ENCODE measurements at places on chromosomes 6 and 20.

GRCh38 chr20:44035924-44036323 lies 121.3 kb downstream of the TOX2 start:
- no peak for DNase-seq

DNA sequence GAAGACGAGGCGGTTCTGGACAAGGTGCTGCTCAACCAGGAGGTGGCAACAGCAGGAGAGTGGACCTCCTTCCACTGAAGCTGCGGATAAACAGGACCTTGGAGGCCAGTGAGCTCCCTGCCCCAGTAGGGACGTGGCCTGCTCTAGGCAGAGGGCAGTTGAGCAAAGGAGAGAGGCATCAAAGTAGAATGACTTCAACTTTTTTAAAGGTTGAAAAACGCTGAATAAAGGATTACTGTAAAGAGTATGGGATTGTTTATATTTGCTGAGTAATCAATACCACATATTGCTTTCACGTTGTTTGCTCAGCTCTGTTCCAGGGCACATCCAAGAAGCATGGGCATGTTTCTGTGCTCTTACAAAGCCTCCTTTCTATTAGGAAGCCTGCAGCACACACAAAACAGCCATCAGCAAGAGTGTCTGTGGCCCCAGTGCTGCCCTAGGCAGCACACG lies 48.1 kb downstream of the ERMARD start:
- DNase-seq, result no peak

- no peak for DNase-seq
These were observed 7.2 kb downstream of the PEX3 start for GRCh38 chr6:143457563-143458359.

- DNase-seq, result no peak
These were observed 390.2 kb upstream of the FLRT3 start for GRCh38 chr20:14727485-14728150.

DNA sequence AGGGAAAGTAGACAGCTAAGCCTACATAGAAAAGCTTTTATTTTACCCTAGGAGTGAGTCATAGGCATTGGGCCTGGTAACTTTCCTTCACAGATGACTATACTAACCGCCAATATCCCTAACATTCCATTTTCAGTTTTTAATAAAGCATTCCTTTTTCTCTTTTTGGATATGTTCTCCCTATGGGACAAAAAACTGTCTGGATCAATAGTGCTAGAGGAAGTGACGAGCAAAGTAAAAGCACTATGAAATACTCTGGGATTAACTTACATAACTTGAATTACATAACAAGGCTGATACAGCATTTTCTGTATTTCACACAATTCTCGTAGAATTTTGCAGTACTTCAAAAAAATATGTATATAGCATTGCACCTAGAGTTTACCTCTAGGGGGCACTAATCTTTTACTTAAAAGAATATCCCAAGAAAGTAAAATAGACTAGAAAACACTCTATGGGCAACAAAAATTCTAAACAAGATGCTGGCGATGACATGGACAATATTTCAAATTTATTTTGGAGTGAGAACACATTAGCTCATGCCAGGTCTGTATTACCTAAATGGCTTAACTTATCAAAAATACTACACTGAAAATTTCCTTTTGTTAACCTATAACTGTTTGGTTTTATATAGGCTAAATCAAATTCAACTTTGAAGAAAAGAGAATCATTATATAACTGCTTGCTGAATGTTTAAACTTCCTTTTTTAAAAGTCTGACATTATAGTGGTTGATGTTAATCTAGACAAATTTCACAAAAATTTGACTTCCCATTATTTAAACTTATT lies 66.3 kb upstream of the DST start:
- DNase-seq, result no peak

- DNase-seq, result no peak
These were observed at the start of gene CTSZ for GRCh38 chr20:59006864-59007664. TSS of gene CTSZ (minus strand) at chr20:59007254. CDS start at chr20:59007128, 126 bp downstream.

DNA sequence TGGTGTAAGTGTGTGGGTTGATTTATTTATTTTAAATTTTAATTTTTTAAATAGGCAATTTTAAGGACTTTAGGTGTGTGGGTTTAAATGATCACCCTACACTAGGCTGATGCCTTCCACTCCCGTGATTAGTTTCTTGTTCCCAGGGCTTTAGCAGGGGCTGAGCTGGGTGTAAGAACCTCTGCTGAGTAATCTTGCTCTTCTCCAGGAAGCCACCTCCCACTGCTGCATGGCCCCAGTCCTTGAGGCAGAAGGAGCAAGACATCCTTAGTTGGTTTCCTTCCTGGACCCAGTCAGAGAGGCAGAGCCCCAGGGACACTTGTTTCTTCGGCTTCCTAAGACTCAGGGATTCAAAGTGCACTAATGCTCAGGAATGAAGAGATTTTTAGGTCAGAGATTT lies 19.8 kb upstream of the CDC5L start:
- DNase-seq, result no peak

- no peak for DNase-seq
These were observed 616.4 kb upstream of the AGPAT4 start for GRCh38 chr6:161890133-161890831.

GRCh38 chr6:135941275-135942025 lies 89.9 kb downstream of the PDE7B start:
- DNase-seq, result no peak

- DNase-seq, result no peak
These were observed 227.5 kb upstream of the RAB32 start for GRCh38 chr6:146316175-146316495.

DNA sequence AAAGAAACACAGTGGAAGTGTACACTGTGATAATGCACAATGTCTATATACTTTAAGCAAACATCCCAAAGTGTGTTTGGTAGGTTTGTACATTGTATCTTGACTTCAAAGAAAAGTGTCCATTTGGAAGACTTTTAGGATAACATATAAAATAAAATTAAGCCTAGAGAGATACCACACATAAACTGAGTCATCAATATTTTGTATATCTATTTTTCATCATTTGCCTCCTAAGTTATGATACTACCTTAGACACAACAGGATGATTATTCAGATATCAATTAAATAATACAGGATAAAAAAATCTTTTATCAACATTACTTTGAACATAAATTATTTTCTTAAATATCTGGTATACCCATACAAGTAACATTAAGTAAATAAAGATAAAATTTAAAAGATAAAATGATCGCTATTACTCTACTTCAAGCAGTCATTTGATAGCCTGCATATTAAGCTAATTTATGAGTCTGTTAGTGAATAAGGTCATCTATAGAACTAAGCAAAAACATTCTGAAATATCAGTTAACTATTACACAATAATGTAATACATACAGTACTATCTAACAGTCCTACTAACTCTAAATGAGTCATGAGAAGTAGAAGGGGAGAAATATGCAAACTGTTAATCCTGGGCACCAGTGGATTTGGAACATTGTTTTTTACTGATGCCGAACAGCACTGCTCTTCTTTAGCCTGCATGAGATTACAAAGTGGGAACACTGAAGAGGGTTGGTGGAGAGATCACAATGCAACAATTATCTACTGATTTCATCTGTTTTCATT lies 158.4 kb upstream of the SIM1 start:
- no peak for DNase-seq

DNA sequence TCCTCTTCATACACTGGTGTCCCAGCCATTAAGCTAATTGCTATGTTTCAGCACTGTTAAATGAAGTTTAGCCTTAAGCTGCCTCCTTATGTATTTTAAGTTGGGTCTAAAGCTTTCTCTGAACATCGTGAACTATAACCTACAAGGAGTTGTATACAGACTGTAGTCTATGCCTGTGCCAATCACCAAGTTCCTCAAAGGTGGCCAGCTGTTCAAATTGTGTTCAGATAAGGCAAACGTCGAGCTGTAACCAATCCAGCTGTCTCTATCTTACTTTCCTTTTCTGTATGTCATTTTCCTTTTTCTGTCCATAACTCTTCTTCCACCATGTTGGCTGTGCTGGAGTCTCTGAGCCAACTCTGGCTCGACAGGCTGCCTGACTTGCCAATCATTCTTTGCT lies 199.6 kb downstream of the OGFRL1 start:
- DNase-seq, result no peak

GRCh38 chr6:52138284-52138683 lies 47.9 kb upstream of the IL17A start:
- DNase-seq, result no peak

DNA sequence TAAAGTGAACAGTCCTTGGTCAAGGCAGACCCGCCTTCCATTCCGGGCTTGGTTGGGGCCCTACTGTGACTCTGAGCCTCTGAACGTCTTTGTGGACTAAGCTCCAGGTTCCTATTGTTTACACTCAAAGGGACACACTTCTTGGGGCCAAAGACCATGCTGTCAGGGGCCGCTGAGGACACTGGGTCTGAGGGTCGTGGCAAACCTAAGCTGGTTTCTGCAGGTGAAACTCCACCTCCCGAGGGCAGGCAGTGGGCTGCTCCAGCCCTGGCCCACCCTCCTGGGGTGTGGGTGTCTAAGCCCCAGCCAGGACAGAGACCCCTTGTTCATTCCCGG lies 43.1 kb downstream of the DSTN start:
- DNase-seq, result no peak

DNA sequence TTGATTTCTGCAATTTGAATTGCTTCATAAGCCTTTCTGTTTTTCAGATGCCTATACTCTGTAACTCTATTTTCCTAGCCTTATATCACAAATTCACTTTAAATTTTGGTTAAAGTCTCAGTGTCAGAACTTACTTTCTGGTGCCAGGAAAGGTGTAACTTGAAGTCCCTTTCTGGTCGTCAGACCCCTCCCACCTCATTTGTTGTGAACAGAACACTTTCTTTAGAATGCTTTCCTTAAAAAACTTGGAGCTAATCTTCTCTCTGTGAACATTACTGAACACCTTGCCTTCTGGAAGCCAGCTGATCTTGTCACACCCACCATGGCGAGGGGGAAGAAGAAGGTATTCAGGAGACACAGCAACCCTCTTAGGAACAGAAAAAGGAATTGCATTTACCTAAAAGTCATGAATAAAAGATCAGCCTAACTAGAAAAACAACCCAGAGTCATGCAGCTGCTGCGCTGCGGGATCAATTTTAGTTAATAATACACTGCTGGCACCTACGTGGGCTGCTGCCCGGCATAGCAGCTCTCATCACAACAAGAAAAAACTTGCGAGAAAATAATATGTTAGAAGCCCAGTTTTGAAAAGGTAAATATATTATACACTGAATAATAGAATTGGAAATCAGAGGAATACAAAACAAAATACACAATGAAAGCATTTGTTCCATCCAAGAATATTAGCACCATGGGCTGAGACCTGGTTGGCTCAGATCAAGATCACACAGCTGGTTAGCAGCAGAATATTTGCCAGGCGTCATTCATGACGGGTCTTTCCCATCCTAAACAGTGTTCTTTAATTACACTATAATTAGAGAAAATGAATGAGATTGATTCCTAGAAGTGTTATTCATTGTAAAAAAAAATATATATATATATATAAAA lies 5.8 kb upstream of the FAM217A start:
- no peak for DNase-seq

- no peak for DNase-seq
These were observed 720.5 kb downstream of the MAFB start for GRCh38 chr20:39968495-39968894.

- no peak for DNase-seq
These were observed 11.9 kb downstream of the GPX5 start for GRCh38 chr6:28537509-28538140.

- DNase-seq, result no peak
These were observed 29.5 kb downstream of the MTHFD1L start for GRCh38 chr6:150894935-150895552.

- no peak for DNase-seq
These were observed 68.5 kb downstream of the TRMT11 start for GRCh38 chr6:126054802-126055201.

DNA sequence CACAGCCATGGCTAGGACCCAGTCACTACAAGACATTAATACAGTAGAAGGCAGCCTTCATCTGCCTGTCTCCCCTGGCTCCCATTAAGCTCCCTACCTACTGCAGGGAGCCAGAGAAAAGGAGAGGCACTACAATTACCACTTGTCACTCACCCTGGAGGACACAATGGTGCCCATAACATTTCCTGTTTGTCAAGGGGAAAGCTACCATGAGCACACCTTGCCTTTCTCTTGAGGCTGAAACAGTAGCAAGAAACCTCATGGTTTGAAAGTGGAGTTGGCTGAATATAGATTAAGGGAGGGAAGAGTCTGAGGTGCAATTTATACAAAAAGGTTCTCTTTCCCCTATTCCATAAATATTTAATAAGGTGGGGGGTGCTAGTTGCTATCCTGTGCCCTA lies 27.9 kb downstream of the STK38 start:
- DNase-seq, result no peak

DNA sequence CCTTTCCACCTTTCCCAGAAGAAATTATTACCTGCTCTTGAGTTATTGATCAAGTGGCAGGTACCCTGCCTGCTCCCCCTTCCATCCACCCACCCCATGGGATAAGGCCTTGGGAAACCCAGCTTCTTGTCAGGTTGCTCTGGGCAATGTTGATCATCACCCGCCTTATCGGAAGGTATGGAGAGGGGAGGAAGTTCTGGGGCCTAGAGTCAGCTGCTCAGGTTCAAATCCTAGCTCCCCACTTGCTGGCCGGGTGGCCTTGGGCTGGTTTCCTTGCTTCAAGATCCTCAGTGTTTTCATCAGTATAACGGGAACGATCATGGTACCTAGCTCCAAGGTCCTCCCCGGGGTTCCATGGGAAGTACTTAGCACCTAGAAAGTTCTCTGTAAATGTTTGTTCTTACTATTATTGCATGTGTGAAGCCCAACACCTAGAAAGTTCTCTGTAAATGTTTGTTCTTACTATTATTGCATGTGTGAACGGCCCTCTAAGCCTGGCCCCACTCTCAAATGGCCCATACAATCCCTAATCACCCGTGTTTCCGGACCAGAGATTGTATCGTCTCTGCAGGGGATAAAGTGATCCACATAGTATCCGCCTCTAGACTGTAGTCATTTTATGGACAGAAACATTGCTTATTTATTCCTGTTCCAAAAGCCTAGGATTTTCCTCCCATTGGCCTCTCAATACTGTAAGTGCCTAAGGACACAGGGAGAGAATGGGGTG lies 1.1 kb upstream of the PREX1 start:
- DNase-seq, result no peak

DNA sequence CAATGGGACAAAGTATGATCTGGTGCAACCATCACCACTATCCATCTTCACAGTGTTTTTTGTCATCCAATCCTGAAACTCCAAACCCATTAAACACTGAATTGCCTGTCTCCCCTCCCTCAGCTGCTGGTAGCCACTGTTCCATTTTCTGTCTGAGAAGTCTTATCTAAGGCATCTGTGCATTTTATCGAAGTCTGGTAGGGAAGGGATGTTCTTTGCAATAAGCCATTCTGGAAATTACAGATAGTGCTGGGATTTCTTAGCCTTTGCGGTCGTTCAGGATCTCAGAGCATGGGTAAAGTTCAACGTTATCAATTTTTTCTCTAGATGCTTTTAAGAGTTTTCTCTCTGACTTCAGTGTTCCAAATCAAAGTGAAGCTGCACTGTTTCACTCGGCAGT lies 24.1 kb downstream of the KIF25 start:
- DNase-seq, result no peak

DNA sequence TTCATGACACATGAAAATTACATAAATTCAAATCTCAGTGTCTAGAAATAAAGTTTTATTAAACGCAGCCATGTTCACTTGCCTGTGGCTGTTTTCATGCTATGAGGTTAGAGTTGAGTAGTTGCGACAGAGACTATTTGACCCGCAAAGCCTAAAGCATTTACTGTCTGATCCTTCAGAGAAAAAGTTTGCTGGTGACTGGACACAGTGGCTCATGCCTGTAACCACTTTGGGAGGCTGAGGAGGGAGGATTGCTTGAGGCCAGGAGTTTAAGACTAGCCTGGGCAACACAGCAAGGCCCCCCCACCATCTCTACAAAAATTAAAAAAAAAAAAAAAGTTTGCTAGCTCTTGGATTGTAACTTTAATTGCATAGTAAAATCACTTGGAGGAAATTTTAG lies 9.2 kb downstream of the SMIM28 start:
- no peak for DNase-seq

Data from stimulated activated CD4-positive, alpha-beta T cell treated with anti-CD3 and anti-CD28 coated beads, Interleukin-1b, Interleukin-23, amount 100 ng/mL, for 1 hour (primary cell).